DMS79 (cell line): ENCODE measurements at places on chromosomes 6 and 20.

DNA sequence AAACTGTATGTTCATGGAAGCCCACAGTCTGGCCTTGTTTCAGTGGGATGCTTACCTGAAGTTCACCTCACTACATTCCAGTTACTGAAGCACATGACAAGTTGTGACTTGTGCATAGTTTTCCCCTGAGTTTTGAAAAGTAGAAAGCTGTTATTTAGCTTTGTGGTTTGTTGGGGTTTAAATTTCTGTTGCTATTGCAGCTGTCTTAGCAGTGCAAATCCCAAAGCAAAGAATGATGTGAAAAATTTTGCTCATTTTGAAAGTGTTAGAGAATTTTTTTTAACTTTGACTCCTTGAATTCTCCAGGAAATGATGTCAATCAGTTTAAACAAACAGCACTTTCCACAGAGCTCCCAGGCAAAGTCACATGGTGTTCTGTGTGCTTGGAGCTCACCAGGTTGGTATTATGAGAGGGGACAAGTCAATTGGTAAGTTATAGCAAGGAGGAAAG lies 268.4 kb downstream of the ADGRG6 start:
- DNase-seq: no peak

DNA sequence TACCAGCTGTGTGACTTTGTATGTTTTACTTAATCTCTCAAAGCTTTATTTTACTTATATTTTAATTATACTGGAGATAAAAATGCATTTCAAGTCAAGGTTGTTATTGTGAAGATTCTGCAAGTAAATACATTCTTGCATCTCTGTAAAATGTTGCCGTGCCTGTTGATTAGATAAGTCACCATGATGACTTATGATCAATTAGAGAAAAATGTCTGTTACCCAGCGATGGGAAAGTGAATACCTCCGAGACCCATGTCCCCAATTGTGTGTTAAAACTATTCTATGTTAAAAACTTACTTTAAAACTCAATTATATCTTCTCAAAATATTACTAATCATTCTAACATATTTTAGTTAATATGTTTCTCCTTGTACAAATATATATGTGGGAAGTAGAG lies 39.9 kb downstream of the MYB start:
- no peak for DNase-seq

GRCh38 chr6:113821445-113821844 lies 35.7 kb upstream of the MARCKS start:
- DNase-seq: no peak

GRCh38 chr6:116572162-116572561 lies 858 bp downstream of the RWDD1 start:
- DNase-seq: no peak

- no peak for DNase-seq
Observed at GRCh38 chr6:131966443-131966842, 15.3 kb upstream of the CCN2 start.

DNA sequence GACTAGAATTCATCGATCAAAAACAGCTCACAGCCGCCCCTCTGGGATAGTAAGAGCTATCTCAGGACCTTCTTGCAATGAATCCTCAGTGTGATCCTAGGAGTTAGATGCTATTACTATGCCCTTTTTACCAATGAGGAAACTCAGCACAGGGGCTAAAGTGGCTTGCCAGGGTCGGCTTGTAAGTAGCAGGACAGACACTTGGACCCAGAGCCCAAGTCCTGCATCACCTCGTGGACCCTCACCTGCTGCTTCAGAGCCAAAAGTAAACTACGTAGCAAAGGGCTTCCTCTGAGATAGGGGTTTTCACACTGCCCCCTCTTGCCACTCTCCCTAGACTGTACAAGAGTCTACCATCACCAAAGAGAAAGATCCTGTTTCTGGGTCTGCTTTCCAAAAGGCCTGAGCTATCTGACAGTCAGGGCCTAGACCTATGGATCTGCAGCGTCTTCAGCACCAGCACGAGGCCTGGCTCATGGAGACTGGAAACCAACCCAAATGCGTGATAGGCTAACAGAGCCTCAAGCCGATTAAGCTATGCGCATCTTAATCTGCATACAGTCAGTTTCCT lies 172.3 kb downstream of the ANKRD60 start:
- DNase-seq: no peak

- DNase-seq: no peak
Observed at GRCh38 chr20:17394411-17394810, 136.8 kb downstream of the BFSP1 start.

DNA sequence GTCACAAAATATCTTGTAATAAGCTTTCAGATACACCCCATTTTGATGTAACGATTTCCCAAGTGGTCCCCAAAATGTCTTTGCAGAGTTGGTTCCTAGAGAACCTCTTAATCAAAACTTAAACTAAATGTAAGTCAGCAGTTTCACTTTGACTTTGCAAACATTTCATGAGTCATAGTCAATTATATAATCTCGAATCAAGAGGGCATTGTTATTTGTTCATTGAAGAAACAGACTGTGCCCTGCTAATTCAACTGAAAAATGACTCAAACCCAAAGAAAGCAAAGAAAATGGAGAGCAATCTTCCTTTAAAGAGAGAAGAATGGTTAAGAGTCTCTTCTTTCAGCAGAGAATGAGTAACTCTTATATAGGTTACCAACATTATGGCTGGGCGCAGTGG lies 58.3 kb downstream of the IPCEF1 start:
- no peak for DNase-seq

- no peak for DNase-seq
Observed at GRCh38 chr20:51169813-51170212, 146.9 kb upstream of the KCNG1 start.

GRCh38 chr6:50361641-50362331 lies 312.1 kb upstream of the DEFB112 start:
- no peak for DNase-seq

- DNase-seq: no peak
Observed at GRCh38 chr6:147641511-147641910, 133.0 kb downstream of the SAMD5 start.

GRCh38 chr6:78623554-78623953 lies 243.8 kb upstream of the IRAK1BP1 start:
- DNase-seq: no peak

GRCh38 chr6:110781522-110782214 lies 33.6 kb downstream of the CDK19 start:
- no peak for DNase-seq

GRCh38 chr20:60986506-60987156 lies 265.4 kb upstream of the CDH4 start:
- DNase-seq: no peak

DNA sequence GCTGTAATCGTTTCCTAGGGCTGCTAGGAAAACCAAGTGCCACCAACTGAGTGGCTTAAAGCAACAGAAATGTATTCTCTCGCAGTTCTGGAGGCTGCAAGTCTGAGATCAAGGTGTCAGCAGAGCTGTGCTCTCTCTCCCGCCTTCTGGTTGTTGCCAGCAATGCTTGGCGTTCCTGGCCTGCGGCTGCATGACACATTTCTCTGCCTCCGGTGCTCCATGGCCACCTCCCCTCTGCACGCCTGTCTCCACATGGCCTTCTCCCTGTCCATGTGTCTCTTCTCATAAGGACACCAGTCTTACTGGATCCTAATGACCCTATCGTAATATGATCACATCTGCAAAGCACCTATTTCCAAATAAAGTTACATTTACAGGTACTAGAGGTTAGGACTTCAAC lies 91.7 kb upstream of the AKAP12 start:
- DNase-seq: no peak

- no peak for DNase-seq
Observed at GRCh38 chr20:25459111-25459830, 51.8 kb downstream of the GINS1 start.

GRCh38 chr20:32661820-32662528 lies 11.8 kb downstream of the C20orf203 start:
- DNase-seq: no peak

- no peak for DNase-seq
Observed at GRCh38 chr6:105769987-105770386, 316.1 kb upstream of the PRDM1 start.

GRCh38 chr6:74458536-74458935 lies 747.3 kb downstream of the COL12A1 start:
- no peak for DNase-seq

DNA sequence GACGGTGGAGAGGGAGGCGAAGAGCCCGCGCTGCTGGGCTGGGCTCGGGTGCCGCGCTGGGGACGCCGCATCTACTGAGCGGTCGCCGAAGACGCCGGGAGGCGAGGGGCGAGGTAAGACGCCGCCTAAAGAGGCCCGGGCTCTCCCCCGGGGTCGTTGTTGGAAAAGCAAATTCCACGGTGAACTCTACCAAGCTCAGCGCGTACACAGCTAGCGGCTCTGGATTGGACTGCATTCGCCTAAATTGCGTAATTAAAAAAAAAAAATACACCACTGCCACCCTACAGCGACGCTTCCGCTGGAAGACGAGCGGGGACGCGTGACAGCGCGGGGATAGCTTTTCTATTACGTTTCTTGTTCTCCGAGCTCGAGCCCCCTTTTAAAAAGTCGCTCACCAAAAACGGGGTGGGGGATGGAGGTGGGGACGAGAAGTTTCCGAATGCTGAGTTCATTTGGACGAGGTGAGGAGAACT lies 92.0 kb upstream of the PRDM1 start:
- DNase-seq: no peak

DNA sequence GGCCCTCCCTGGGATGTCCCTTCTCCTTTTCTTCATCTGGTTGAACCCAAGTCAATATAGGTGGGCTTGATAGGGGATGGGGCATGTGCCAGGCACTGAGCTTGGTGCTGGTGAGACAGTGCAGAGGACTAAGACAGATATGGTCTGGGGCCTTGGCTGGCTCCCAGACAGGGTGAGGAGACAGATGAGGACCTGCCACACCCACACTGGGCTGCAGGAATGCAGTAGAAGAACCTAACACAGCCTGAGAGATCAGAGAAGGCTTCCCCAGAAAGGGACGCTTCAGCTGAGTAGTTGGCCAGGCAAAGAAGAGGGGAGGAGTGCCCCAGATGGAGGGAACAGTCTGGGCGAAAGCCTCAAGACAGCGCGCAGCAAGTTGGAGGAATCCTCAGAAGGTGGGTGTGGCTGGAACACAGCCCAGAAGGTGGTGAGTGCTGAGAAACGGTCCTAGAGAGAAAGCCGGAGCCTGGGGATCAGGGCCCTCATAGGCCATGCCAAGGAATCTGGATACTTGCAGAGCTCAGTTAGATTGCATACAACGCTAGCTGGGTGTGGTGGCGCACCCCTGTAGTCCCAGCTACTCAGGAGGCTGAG lies 26.4 kb downstream of the CD40 start:
- DNase-seq: no peak

DNA sequence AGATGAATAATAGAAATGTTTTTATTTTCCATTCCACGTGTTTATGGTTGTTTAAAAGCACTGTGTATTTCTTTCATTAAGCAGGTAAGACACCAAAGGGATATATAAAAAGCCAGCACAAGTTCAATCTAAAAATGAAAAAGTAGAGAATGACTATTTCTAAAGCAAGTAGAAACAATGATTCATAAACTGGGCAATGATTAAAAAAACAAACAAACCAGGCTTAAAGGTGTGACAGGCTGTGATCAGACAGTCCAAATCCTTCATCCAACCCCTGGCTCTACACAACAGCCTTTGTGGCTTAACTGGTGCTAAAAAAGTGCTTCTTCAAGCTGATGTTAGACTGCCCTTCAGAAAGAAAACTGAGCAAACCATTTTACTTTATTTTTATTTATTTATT lies 45.7 kb upstream of the TSHZ2 start:
- no peak for DNase-seq

- no peak for DNase-seq
Observed at GRCh38 chr6:11528996-11529395, 8.6 kb upstream of the TMEM170B start.

GRCh38 chr6:168380956-168381605 lies 59.9 kb upstream of the SMOC2 start:
- no peak for DNase-seq

GRCh38 chr6:149905911-149906371 lies 8.0 kb upstream of the RAET1E start:
- no peak for DNase-seq

GRCh38 chr20:62740286-62741141 lies 31.9 kb downstream of the NTSR1 start:
- DNase-seq: peak; percentile 66

- DNase-seq: no peak
Observed at GRCh38 chr20:62876902-62877816, 15.5 kb upstream of the TCFL5 start.

DNA sequence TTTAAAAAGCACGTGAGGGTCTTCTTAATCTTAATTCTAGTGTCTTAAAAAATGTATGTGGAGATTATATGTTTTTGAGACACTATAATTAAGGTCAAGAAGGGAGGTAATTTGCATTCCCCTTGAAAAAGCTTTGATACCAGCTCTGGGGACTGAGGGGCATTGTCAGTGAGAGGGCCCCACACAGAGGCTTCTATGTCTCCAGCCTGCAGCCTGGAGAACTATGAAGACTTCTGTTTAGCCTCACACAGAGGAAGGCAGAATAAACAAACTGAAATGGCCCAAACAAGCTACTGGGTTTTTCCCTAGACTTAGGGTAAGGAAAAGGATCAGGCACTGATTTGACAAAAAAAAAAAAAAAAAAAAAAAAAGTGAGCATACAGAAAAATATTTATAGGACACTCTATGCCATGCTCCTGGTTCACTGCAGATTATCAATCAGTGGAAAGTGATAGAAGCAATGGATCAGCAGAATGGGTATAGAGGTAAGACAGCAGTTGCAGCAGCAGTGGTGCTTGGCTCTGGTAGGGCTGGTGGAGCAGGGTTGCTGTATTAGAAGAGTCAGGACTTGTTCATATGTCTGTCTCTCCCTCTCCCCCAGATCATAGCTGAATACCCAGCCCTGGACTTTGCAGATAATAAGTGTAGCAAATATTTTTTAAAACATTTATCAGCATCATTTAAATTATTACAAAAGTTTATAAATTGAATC lies 85.4 kb downstream of the KLHL32 start:
- no peak for DNase-seq

DNA sequence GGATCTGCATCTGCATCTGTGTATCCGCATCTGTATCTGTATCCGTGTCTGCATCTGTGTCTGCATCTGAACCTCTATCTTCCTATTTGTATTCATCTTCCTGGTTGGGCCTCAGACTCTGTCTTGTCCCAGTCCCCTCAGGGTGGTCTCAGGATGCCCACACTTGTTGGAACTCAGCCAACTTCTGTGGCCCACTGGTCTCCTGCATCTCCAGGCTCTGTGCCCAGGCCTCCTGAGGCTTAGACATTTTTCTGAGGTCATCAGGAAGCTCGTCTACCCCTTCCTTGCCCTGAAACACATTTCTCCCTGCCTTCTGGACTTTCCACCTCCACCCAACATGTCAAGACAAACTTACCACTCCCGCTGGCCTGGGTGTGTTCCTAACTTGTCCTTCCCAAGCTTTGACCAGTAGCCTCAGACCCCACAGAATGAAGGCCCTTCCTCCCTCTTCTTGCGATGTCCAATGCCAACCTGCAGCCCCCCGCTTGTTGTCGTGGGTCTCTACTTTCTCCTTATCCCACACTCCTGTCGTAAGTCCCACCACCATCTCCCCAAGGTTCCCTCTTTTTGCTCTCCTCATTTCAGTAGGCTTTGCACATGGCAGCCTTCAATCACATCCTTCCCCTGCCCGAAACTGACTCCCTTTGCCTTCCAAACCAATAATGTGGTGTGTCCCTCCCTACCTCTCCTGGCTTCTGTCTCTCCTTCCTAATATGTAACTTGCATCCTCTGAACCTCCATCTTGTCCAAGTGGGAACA lies 176.5 kb downstream of the DLL1 start:
- no peak for DNase-seq
